ENCODE measurements at places on chromosomes 16 and 17.

GRCh38 chr17:82658331-82658730, 10.1 kb upstream of the WDR45B start:
- DNase-seq, result no peak

- DNase-seq, result no peak
Measured at GRCh38 chr17:57599271-57600045, 145.6 kb downstream of the CCDC182 start.

GRCh38 chr17:8953156-8953885, 12.2 kb downstream of the PIK3R5 start:
- no peak for DNase-seq

DNA sequence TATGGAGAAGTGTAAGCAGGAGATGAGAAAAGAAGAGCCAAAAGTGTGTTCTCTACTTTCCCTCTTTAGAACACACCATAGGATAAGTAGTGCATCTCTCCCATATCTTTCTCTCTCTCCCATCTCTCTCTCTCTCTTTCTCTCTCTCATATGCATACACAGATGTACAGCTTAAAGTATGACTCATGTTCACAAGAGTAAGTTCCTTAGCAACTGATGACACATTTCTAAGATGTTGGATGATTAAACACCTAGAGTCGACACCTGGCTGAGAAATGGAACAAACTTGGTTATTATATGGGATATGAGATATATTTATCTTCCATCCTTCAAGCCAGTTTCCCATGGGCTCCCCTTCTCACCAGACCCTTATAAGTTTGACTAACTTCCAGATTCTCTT, 113.5 kb downstream of the TMEM132E start:
- no peak for DNase-seq

GRCh38 chr17:74686761-74687160, 26.0 kb downstream of the CD300LF start:
- DNase-seq, result no peak

DNA sequence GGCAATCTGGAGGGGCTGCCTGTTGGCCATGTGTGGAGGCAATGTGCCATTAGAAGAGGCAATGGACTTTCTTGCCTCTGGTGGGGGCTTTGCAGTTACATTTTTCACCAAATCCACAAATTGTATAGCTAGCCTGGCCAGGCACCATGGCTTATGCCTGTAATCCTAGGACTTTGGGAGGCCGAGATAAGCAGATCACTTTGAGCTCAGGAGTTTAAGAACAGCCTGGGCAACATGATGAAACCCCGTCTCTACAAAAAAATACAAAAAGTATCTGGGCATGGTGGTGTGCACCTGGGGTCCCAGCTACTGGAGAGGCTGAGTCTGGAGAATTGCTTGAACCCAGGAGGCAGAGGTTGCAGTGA, 2.7 kb upstream of the RNF112 start:
- no peak for DNase-seq

- no peak for DNase-seq
Measured at GRCh38 chr16:67163164-67163998, 1.2 kb upstream of the HSF4 start.

DNA sequence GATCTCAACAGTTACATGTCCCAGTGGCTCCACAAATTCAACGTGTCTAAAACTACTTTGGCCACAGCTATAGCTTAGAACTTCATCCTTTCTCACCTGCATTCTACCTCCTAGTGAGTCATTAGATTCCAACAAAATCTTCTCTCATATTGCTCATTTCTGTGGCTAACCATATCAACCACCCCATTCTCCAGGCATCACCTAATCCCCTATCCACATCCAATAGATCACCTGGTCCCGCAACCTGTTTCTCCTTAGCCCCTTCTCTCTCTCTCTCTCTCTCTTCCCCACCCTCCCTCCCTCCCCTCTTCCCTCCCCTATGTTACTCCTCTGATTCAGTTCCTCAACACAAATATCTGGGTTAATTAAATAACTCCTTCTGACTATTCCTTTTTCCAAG, 64.6 kb downstream of the ANKFN1 start:
- no peak for DNase-seq

DNA sequence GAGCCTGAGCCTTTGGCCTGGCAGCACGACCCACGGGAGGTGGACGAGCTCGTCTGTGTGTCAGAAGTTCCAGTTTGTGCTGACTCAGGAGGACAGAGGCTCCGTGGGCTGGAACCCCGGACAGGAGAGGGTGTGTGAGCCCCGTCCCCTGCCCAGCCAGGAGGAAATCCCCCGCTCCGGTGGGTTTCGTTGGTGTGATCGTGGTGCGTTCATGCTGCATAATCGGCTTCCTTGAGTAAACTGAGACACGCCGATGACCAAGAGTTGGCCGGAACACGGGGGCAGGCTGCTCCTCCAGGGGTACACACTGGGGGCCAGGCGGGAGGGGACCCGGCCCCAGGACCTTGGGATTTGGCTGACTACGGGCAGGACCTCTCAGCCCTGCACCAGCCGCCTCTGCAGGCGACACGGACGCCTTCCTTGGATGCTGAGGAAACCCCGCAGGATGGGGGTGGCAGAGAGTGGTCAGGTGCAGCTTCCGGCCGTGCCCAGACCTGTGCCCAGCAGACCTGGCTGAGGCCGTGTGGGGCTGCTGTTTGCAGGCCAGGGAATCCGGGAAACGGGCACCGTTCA, 8.5 kb downstream of the METRNL start:
- no peak for DNase-seq

DNA sequence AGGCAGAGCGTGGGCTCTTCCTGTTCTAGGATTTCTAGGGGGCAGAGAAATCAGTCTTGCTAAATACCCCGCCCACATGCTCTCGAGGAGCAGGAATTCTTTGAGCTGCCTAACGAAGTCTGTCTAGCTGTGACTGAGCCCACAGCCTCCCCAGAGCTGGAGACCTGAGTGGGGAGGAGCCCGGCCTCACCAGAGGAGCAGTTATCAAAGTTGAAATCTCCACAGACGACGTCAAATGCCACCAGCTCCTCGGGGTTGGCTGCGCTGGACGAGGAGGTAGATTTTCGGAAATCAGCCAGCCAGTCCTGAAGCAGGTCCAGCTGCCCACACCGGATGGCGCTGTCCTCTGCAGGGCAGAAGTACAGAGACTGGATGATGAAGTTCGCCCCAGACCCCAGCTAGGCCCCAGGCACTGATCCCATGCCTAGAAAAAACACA, 53.8 kb downstream of the PRMT7 start:
- no peak for DNase-seq

- no peak for DNase-seq
Measured at GRCh38 chr17:53127331-53127730, 695.4 kb upstream of the KIF2B start.

GRCh38 chr17:62800585-62800984, 7.5 kb downstream of the MARCHF10 start:
- DNase-seq, result no peak

DNA sequence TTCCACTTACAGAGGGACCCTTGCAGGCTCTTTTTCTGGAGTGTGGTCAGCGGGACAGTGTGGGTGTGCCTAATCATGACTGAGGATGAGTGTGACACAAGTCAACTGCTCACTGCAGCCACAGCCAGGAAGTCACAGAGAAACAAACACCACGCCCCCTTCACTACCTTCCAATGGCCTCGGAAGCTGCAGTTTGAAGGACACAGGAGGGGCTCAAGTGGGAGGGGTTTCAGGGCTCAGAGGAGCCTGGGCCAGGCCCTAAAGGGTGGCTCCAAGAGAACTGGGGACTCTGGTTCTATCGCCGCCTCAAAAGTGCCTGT, 116.2 kb upstream of the SDK2 start:
- no peak for DNase-seq

DNA sequence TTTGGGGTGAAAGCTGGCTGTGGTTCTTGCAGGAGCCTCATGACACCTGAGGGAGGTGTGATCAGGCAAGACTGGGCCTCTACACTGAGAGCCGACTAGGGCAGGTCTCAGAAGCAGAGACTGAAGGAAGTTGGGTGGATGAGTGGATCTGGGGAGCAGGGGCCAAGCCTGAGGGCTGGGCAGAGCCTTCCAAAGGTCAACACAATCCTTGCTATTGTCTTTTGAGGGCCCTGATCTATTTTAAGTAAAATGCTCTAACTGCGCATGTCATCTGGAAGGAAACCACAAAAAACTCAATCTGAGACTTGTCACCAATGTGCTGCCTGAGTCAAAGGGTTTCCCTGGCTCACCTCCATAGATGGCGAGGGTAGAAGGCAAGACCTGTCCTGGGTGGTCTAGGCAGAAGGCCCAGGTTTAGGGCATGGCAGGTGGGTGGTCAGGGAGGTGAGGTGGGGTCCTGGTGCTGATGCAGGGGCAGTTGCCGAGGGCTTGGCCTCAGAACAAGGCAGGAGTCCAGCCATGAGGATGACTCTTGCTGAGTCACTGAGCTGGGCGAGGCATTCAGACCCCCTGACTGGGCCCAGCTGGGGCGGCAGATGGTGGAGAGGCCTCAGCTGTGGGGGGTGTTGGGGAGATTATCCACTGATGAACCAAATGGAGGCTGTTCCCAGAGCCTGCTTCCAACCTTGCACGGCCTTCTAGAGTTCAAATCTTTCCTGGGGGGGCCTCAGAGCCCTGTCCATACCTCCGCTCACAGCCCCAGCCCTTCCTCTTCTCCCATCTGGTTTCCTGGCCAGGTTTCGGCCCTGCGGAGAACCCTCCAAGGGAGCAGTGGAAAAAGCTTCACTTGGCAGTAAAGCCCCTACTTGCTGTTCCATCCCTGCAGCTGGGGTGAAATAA, 5.1 kb downstream of the MVP start:
- peak; percentile 89 for DNase-seq

DNA sequence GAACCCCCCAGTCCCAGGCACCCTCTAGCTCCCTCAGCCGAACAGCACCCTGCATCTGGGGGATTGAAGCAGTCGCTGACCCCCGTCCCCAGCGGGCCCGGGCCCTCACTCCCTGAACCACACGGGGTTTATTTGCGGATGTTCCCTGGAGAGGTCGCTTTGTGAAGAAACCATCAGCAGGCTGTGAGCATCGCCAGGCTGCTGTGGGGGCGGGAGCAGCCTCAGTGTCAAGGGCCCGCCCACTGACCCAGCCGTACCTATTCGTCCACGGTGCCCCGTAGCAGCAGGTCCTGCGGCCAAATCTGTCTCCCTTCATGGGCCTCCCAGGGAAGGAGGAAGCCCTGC, 6.4 kb upstream of the RAB40C start:
- DNase-seq, result no peak

- DNase-seq, result no peak
Measured at GRCh38 chr16:1982013-1982433, 754 bp upstream of the NOXO1 start.

- DNase-seq, result no peak
Measured at GRCh38 chr17:62989501-62989900, 23.5 kb downstream of the TANC2 start.

GRCh38 chr16:84054916-84055315, 12.3 kb upstream of the SLC38A8 start:
- no peak for DNase-seq

All from vagina (tissue), 2 donors.